ENCODE measurements at places on chromosomes 1 and 21.

DNA sequence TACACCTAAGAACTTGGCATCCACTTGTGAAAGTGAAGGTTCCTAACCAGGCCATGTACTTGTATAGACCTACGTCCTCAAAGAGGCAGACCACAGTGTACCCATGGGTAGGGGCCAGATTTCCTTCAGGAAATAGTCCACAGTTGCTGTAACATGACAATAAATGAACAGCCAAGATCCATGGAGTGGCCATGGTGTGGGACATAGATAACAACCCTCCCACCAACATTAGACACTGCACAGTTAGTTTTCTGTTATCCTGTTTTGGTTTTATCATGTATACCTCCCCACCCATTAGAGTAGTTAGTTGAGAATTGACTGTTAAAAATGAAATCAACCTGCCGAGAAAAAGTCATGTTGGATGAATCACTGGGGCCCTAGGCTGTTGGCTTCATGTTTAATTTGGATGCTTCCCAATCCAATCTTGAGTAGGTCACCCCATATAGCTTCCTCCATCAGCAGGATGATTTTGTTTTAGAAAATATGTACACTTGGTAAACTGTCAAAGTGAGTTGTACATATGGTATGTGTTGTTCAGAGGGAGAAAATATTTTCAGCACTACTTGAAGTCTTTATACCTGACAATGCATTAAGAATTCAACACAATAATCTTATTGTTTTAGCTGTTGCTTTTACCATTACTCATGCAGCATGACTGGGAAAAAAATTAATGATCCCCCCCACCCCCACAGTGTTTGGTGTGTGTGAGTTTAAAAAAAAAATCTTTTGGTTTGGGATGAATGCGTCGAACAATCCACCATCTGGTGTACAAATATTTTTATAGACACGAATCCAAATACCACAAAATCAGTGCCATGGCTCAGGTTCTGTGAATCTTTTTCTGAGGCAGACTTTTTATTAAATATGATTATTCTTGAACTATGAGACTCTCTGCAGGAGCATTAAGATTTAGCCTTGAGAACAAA lies 88.3 kb upstream of the ARHGAP29 start:
- no peak for DNase-seq

DNA sequence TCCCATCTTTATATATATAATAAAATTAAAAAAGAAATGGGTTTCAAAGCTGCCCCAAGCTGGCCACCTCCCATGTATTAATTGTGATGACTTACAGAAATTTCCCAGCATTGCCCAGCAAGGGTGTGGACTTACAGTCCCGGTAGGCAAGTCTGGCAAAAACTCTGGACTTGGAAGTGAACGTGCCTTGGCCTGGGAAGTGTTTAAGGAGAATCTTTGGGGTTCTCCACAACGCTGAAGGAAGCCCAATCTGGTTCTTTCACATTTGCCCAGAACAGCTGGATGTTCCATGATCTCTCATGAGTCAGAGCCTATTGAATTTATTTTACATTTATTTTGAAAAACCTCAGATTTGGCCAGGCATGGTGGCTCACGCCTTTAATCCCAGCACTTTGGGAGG lies 98.4 kb upstream of the SLC45A1 start:
- no peak for DNase-seq

- no peak for DNase-seq
Measured at GRCh38 chr1:21059021-21059420, 117.7 kb downstream of the EIF4G3 start.

DNA sequence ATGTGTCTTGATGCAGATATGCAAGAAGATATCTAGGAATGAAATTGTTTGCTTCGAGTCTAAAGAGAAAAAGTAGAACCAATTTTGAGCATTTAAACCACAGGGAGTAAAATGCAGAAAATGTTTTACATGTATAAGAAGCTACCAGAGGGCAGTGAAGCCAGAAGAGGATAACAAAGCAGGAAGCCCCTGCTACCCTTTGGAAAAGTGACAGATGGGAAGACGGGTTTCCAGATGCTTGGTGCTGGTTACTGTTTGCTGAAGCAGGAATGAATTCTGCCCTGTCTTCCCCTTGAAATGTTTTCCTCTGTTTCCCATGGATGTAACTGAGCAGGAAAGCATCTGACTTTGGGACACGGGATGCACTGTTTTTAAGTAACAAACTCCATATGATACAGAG lies 822.2 kb downstream of the MRPL39 start:
- DNase-seq: no peak

GRCh38 chr1:112651205-112651604 lies 23.3 kb upstream of the MOV10 start:
- DNase-seq: no peak

GRCh38 chr21:34783815-34784214 lies 115.0 kb downstream of the CLIC6 start:
- no peak for DNase-seq

DNA sequence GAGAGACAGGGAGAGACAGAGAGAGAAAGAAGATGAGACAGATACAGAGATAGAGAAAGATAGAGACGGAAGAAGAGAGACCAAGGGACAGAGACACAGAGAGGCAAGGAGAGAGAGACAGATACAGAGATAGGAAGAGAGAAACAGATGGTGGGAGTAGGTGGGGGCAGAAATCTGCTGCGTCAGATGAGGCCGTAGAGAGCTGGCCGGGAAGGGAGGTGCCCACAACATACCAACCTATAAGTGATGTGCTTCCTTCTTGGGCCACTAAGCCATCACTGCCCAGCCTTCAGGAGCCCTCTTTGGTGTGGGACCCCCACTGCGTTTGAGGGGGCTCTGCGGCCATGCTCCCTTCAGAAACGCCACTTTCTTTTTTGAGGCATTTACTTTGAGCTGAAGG lies 307.6 kb upstream of the VAMP3 start:
- no peak for DNase-seq

DNA sequence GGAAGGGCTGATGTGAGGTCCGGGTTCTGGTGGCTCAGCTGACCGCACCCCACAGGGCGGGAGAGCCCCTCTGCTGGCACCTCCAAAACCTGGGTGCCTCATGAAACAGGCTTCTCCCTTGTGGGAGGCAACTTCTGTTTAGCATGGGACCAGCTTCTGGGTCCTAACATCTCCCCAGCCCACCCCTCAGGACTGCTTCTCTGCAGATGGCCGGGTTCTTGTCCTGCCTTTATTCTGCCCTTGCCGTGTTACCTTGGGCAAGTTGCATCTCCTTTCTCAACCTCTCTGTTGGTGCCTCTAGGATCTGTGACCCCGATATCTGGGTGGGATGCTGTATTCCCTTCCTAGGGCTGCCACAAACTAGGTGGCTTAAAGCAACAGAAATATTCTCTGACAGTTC lies 15.0 kb upstream of the TTC22 start:
- DNase-seq: no peak

GRCh38 chr1:8628606-8629005 lies 188.8 kb downstream of the RERE start:
- no peak for DNase-seq

All from GM19239 (cell line).